ENCODE measurements at places on chromosomes 16 and 17. TPM values are rescaled to one million over a fixed set of nuclear protein-coding genes. Genes with fewer than 3 reads are reported as not detected.

Gene SALL1
- 33.7 TPM for polyA plus RNA-seq

Gene USP31
- polyA plus RNA-seq, result 6.2 TPM

Gene CA5A
- not detected for polyA plus RNA-seq

Gene CCL16
- not detected for polyA plus RNA-seq

Gene GRB7
- 61.7 TPM for polyA plus RNA-seq

Gene ASGR2
- 0.91 TPM for polyA plus RNA-seq

Gene CDRT15
- polyA plus RNA-seq, result not detected

Gene RMI2
- polyA plus RNA-seq, result 58.2 TPM

Gene HIGD1B
- not detected for polyA plus RNA-seq

Gene DPEP2
- polyA plus RNA-seq, result not detected
